NCI-H2029 treated with DMSO at 0.1 percent for 48 hours (cell line): ENCODE measurements at places on chromosomes 5 and 9.

GRCh38 chr5:1347571-1347970 is 2.7 kb upstream of the CLPTM1L start:
- DNase-seq, result no peak

DNA sequence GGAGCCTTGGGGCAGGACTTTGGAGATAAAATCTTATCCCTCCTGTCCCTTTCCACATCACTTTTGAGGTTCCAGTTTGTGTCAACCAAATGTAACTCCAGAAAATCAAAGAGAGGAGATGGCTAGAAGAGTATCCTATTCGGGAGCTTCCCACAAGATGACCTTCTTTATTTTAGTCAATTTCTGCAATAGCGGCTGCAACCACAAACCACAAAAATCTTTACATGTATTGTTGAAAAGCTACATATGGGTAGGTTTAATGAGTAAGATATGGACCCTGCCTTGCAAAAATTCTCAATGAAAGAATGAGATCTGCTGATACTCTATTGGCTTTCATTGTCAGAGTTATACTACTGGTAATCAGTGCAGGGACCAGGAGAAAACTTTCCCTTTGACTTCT is 92.2 kb upstream of the MAMDC2 start:
- no peak for DNase-seq

DNA sequence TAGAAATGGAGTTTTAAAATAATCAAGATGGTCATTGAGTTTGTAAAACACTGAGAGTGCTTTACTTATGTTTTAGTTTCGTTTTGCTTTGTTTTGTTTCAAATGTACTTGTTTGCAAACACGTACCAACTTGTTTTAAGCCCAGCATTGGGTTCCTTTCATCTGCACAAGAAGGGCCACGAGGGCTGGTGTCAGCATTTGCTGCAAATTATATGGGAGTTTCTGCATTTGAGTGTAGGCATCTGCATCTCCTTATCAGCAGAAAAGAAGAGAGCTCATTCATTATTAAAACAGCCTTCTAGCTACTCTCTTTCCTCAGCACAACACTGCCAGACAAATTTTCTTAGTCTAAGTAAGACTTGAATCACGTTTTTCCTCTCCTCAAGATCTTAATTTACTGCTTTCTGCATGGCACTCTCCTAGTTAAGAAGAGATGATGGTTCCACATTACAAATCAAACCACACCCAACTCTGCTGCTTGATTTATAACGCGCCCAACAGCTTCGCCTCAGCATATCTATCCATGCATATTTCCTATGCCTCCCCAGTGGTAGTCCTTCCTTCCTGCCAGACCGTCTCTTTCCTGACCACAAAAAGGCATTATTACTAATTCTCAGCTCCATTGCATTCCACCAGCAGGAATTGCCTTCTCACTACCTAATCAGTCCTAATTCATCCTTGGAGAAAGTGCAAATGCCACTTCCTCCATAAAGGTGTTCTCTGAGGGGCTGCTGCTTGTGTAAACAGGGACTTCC is 95.2 kb upstream of the CAST start:
- no peak for DNase-seq

DNA sequence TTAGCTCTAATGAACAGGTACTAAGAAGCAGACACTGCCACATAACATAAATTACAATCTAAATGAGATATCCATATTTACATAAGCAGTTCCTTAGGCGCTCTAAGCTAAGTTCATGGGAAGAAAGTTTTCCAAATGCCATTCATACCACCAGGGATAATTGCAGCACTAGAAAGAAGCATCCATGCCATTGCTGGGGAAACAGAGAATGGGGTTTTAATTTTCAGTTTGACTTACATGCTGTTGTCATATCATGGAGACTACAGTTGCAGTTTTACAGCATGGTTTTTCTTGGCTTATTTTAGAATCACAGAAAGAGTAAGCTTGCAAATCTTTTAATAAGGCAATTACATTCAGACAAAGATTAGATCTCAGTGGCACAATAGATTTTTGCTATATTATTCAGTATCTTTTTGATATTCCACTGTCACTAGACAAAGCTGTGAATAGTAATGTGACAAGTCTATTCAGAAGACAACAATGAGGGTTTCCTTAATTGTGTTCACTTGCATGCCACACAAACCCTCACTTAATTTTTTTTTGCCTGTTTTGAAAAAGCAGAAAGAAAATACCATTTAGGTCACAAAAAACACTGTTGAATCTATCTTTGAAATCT is 108.4 kb upstream of the ELAVL2 start:
- no peak for DNase-seq

DNA sequence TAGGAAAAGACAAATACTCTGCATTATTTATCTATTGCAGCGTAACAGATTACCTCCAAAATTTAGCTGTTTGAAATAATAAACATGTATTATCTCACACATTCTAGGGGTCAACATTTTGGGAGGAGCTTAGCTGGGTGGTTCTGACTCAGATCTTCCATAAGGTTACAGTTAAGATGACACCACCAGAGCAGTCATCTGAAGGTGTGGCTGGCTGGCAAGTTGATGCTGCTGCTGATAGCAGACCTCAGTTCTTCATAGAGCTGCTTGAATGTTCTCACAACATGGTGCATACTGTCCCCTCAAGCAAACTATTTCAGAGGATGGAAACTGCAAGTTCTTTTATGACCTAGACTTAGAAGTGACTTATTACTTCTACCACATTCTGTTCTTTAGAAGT is 146.3 kb upstream of the FSTL4 start:
- DNase-seq, result no peak

DNA sequence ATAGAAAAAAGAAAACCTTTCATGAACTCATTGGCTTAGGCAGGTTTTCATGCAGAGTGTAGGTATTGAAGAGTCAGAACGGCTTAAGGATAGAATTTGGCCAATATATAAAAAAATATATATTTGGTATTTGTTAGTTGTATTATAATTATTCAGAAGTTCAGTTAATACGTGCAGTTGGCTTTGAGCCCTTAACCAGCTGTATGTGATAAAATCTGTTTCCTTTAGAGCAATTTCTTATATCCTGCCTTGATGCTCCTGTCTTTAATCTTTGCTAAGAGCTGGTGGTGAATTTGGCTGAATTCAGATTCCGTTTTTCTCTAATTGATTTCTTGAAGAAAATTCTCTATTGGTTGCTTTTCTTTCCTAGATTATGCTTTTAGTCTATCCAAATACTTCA is 3.7 kb downstream of the ANXA1 start:
- no peak for DNase-seq

DNA sequence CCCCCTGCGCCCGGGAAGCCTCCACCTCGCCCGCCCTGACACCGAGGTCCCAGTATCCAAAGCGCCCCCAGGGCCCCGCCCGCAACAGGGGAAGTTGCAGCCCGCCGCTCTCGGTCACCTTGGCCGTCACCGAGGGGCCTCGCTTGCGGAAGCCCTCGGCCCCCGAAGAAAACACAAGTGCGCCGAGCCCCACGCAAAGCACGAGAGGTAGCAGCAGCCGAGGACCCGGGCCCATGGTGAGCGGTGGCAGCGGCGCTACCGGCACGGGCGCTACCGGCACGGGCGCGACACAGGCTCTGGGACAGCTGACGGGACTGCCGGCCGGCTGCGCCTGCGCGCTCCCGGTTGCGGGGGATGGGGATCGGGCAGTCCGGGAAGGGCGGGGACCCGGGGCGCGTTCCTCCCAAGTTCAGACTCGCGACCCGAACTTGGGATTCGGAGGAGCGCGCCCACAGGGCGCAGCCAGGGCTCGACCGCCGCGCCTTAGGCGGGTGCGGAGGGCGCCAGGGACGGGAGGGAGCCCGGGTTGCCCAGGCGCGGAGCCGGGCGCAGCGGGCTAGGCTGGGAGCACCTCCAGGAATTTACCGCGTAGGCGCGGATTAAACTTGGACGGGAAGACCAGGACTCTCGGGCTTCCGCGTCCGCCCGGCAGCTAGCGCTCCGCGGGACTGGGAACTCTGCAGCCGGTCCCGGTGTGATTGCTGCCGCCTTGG is at the start of gene PPIC:
PPIC (minus strand) TSS at position 335 of the 713 bp plus-strand sequence; CDS start at position 235, 100 bp downstream.
- DNase-seq, result no peak

- no peak for DNase-seq
These were observed 56.9 kb upstream of the RASEF start for GRCh38 chr9:83119873-83120272.

- peak; percentile 33 for DNase-seq
These were observed 8.9 kb upstream of the FBXO38 start for GRCh38 chr5:148374690-148375360.
